AG04449 (cell line): ENCODE measurements at places on chromosomes 16 and 17.

DNA sequence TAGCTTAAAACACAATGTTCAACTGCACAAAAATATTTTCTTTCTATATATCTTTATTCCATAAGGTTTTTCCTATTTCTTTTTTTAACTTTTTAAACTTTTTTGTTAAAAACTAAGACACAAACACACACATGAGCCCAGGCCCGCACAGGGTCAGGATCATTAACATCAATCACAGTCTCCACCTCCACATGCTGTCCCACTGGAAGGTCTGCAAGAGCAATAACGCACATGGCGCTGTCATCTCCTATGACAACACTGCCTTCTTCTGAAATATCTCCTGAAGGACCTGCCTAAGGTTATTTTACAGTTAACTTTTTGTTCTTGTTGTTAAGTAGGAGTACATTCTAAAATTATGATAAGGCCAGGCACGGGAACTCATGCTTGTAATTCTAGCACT, 4.1 kb downstream of the CFAP20 start:
- DNase-seq, result no peak

DNA sequence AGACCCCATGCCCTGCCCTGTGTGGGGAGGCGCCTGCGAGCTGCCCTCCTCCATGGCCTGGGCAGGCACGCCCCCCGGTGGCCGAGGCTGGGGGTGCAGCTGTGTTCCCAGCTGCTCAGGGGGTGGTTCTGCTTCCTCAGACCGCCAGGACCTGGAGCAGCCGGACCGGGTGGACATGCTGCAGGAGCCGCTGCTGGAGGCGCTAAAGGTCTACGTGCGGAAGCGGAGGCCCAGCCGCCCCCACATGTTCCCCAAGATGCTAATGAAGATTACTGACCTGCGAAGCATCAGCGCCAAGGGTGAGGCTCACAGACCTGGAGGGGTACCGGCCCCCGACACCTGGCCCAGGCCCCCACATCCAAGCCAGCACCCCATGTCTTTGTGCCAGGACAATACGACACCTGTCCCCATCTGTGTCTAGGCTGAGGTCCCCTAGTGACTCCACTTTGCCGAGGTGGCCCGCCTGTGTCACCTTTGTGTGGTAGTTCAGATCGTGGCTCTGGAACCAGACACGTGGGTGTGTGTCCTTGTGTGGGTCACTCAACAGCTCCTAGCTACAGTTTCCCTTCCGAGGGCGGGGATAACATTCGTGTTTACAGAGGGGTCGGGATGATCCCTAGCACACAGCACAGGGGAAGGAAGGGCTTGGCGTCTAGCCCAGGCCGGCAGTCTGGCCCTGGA, 9.3 kb downstream of the GJD3 start:
- DNase-seq, result no peak

- DNase-seq, result no peak
These were observed 12.0 kb downstream of the SLC6A2 start for GRCh38 chr16:55667753-55668152.

DNA sequence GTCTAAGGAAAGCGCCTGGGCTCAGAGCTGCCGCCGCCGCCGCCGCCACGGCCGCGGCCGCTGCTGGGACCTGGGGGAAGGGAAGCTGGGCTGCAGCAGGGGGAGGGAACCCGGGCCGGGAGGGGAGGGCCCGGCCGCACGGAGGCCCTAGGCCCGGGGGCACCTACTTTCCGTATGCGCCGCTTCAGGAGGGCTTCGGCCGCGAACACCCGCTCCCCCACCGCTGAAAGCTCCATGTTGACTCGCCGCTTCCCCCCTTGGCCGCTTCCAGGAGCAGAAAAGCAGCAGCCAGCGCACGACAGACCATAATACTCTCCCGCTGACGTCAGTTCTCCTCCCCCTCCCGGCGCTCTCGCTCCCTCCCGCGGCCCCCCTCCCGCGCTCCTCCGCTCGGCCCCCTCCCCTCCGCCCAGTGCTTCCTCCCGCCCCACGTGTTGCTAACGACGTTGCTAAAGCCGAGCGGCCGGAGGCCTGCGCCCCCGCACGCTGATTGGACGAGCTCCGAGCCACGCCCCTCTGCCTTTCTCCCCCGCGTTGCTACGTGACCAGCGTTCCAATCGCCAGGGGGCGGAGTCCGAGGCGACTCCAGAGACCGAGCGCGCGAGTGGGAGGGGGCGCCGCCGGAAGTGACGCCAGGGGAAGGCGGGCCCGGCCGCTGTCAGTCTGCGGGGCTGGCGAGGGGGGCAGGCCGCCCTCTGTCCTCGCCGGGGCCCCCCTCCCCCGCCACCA, at the start of gene CBX8:
Gene CBX8, minus strand, starts transcription at position 315 of the 729 bp plus-strand sequence. Its CDS starts 79 bp downstream, at position 236.
- DNase-seq, result peak; percentile 89

DNA sequence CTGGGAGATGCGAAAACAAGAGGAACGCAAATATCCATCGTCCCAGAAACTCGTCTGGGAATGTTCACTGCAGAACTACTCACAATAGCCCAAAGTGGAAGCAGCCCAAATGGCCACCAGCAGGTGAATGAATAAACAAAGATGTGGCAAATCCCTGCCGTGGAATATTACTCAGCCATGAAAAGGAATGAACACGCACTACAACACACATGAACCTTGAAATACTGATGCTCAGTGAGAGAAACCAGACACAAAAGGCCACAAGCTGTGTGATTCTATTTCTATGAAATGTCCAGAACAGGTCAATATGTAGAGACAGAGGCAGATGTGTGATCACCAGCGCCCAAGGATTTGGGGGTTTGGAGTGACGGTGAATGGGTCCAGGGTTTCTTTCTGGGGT, 169.8 kb downstream of the IRF8 start:
- no peak for DNase-seq

- DNase-seq, result no peak
These were observed 11.6 kb upstream of the CACNG4 start for GRCh38 chr17:66952681-66953629.

- DNase-seq, result no peak
These were observed 1.8 kb upstream of the MT2A start for GRCh38 chr16:56606476-56607108.

GRCh38 chr17:41339571-41340172, 11.0 kb downstream of the KRT33A start:
- DNase-seq, result no peak

DNA sequence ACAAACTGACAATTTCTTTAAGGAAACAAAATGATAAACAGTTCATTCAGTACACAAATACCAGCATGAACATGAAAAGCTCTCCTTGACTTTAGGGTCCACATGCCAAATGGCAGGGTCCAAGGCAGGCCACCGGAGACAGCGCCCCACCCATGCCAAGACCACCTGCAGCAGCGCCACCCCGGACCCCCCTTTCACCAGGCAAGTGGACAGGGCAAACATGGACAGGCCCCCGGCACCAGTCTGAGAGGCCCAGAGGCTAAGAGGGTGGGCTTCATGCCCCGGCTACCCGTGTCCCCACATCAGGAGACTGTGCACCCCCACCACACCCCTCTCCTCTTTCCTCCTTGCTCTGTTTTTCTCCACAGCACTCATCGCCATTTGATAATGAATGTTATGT, 14.7 kb upstream of the ASGR2 start:
- no peak for DNase-seq

DNA sequence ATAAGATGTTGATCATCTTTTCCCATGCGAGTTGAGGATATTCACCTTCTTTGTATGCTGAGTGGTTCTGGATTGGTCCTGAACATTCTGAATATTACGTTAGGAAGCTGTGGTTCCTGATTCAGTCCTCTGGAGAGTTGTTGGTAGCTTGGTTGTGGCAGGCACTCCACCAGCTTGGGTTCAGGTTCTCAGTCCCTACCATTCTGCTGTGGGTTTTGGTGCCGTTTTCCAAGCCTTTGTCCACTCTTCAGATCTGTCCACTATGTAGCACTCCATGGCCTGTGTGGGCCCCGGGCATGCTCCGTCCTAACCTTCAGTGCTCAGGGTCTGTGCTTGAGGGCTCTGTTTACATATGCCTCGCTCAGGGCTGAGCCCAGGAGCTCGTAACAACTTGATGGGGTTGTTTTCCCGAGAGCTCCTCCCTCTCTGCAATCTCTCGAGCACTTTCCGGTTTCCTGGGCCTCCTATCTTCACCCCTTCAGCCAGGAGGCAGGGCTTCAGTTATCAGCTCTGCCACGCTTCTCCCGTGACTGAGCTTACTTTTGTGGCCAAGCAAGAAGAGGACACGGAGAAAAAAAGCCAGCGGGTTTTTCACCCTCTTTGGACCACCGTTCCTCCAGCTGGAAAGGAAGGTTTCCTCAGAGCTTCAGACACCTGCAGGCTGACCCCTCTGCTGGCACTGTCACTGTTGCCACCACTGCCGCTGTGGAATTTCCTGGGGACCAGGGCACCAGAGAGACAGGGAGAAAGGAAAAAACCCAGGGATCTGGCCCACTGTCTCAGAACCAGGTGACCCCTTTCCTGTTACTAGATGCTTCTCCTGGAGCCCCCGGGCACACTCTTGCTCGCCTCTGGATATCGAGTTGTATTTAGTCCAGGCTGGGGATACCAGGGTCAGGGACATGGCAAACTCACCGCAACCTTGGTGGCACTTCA, 19.6 kb downstream of the KIAA0513 start:
- DNase-seq, result no peak

- DNase-seq, result no peak
These were observed 4.0 kb downstream of the CA4 start for GRCh38 chr17:60153606-60154390.

- DNase-seq, result no peak
These were observed 20.7 kb downstream of the SPHK1 start for GRCh38 chr17:76404976-76405563.

GRCh38 chr16:56679078-56679730, 3.1 kb upstream of the MT1X start:
- no peak for DNase-seq

DNA sequence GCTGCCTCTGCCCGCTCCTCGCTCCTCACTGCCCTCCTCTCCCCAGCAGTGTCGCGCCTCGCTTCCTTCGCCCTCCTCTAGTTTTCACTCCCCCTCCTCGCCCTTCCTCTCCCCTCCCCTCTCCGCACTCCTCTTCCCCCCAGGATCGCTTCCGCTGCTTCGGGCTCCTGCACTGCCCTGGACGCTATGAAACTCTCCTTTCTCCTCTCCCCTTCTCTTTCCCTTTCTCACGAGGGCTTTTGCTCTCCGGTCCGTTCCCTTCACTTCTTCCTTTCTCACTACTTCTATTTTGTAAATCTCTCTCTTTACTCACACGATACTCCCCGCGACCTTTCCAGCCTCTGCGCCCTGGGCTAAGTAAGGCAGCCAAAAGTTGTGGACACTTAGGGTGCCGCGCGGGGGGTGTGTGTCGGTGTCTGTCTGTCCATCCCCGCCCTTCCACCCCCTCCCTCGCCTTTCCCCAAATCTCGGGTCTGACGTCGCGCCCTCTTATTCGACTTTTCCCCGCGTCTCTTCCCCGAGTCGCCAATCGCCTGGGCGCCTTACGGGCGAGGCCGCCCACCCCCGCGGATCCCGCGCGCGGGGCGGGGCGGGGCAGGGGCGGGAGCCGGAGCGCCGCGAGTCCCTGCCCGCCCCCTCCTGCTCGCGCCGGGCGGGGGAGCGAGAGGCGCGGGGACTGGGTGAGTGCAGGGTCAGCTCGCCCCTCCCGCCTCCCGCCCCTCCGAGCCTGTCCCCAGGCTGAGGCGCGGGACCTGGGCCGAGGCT, at the start of gene IRX3:
Gene IRX3, minus strand, starts transcription at position 422 of the 765 bp plus-strand sequence. CDS start 737 bp downstream, outside the sequence.
- DNase-seq, result peak; percentile 40

- DNase-seq, result no peak
These were observed at the start of gene FLOT2 for GRCh38 chr17:28896884-28897768. Gene FLOT2, minus strand, starts transcription at chr17:28897733. Its CDS starts 159 bp downstream, at chr17:28897574.

GRCh38 chr16:10584981-10585438, 4.6 kb upstream of the EMP2 start:
- DNase-seq, result no peak

DNA sequence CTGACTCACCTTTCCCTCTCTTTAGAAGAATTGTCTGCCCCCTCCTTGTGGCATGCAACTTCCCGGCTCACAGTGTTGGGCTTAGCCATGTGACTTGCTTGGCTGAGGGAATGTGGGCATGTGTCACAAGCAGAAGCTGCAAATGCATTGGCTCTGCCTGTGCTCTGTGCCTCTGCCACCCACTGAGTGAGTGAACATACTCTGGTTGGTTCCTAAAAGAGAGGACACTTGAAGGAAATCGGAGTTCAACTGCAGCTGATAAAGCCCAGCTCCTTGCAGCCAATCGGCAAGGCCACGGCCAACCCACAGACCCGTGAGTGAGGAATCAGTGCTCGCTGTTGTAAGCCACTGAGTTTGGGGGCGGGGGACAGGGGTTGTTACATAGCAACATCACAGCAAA, 10.9 kb upstream of the GINS2 start:
- peak; percentile 42 for DNase-seq

GRCh38 chr17:17703140-17703919, 22.1 kb downstream of the RAI1 start:
- no peak for DNase-seq

DNA sequence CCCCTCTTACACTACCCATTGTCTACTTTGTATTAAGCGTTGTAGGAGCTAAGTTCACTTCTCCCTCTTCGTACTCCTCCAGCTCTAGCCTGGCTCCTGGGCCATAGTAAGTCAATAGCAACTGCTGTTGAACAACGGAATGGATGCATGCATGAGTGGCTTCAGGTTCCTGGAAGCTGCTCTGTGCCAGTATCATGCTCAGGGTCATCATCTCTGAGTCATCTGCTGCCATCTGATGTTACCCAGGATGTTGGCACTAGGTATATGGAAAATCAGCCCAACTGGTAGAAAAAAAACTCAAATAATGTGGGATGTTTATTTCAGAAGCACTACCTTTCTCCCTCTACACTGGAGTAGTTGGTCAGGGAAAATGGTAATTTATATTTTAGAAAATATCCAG, 536.8 kb downstream of the NPIPA7 start:
- no peak for DNase-seq

DNA sequence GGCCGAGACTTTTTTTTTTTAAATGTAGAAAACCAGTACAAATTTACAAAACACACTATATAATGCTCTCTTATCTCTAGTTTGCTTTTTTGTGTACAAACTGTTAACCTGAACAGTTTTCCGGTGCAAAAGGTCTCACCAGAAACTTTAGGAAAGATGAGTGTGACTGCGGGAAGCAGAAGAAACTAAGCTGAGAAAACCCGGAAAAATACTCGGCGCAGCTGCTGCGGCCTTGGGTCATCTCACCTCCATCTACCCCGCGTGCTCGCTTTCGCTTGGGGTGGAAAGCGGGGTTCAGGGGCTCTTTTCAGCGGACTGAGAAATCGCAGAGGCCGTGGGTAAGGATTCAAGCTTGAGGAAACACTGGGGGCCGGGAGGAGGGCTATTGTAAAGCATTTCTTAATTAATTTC, 1.8 kb downstream of the SALL1 start:
- no peak for DNase-seq

DNA sequence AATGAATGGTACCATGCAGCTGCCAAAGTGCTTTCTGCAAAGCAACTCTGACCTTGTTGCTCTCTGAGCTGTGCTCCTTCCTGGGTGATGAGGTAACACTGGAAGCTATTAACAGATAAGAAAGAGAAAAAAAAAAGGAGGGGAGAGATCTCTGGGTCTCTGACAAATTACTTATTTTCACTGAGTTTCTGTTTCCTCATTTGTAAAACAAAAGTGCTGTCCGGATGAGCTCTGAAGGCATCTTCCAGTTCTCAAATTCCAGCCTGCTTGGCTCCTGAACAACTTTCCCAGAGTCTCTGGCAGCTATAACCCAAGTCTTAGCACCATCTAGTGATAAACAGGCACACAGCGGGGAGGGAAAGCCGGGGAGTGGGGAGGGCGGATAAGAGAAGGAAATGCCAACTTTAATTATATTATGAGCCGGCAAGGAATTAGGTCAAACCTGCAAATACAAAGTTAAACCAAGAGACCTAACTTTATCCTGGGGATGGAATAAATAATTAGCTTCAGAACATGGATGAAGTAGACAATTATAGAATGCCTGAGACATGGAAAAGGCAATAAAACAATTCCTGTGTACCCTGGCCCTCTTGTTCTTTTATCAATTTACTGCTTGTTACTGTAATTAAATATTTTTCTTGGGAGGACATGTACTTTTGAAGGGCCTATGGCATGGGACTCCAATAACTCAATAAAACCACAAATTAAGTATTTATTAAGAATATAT, 61.3 kb upstream of the KIFC3 start:
- peak; percentile 44 for DNase-seq
